ENCODE measurements at places on chromosomes 3 and 15.
A peak's percentile ranks its signal among the peaks of the same experiment; 100 is the strongest.

DNA sequence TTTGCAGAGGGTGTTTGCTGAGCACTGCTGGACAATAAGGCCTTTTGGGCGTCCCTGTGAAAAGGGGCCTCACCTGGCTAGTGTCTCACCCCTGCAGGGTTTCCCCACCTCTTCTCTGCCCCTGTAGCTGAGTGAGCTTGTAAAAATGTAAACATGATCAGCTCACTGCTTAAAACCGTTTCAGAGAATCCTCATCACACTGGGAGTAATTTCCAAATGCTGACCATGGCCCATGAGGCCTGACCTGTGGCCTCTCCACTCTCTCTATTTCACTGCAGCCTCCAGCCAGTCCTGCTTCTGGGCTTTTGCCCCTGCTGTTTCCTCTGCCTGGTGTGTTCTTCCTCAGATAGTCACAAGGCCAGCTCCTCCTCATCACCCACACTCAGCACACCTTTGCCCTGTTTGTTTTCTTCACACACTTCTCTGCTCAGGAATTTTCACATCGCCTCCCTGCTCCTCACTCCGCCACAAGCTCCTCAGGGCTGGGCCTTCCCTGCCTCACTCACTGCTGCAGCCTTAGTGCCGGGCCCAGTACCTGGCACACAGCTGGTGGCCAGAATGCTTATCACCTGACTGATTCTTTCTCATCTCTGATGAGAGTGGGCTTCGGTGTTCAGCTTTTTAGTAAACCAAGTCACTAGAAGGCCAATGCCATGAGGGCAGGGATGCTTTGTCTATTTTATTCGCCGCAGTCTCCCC is 79.3 kb upstream of the SEC13 start:
- DNase-seq = no peak

DNA sequence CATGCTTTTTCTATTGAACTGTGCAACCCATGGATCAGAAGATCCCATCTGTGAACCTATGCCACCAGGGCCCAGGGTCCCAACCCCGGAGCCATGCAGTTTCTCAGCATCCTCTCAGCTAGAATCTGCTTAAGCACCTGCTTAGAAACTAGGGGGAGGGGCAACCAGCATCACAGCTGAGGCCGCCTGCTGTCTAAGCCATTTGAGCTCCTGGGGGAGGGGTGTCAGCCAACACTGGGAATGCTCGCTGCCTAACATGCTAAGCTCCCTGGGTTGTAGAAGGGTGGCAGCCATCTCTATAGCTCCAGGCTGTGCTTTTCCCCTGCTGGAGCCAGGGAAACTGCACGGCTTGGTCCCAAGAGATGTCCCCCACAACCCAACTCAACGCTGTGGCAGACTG is 322.8 kb downstream of the EDEM1 start:
- no peak for DNase-seq

DNA sequence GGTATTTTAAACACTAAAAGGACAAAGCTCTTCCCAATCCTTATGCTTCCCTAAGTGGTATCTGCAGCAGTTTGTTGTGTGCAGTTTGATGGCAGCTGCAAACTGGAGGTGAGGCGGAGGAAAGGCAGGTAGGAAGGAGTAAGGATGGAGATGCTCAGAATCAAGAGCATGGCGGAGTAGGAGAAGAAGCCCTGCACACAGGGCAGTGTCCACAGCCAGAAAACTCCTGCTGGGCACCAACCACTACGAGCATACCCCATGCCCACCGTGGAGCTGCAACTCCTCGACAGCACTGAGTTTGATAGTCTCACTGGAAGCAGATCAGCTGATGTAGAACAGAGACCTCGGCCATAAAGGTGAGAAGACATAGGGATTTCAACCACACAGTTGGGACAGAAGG is 30.3 kb upstream of the ESYT3 start:
- no peak for DNase-seq

DNA sequence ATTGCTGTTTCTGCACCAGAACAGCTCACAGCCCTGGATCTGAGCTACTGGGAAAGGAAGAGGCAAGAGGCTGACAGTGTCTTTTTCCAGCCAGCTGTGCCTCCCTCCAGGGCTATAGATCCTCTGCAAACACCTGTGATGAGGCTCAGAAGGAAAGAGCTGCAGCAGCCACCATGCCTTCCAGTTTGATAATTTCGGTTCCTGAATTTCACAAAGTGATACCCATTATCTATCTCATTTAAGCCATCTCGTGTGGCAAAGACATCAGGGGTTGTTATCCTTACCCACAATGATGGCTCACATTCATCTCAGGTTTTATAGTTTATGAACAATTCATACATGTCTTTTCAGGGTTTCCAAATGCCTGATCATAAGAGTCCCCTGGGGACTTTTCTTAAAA is 1.8 kb upstream of the LARP6 start:
- DNase-seq = no peak

DNA sequence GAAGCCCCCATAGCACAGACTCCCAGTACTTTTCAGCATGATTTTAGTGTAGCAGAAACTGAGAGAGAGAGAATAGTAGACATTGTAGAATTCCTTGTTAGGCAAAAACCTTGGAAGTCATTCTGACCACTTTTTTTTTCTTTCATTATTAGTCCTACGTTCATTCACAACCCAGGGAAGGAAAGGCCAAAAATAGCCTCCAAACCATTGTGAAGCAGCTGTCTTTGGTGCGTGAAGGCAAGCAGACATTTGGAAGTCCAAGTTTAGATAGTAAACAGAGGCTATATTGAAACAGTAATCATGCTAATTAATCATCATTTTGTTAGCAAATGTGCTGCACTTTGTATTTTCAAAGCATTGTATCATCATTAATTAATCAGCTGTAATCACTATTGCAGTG is 34.5 kb downstream of the CCDC54 start:
- DNase-seq = no peak

DNA sequence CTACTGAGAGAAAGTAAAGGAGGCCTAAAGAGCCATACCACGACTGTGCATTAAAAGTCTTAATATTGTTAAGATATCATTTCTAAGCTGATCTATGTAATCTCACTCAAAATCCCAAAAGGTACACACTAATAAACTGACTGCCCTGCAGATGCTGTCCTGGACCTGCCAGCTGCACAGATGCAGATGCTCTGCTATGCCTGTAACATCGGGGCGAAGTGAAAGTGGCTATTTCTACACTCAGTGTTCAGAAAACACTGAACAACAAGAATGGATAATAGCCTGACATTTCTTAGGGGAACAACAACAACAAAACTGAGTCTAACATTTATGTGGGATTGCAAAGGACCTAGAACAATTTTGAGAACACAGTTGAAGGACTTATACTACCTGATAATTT is 31.9 kb downstream of the RAD18 start:
- no peak for DNase-seq

- no peak for DNase-seq
Measured at GRCh38 chr15:39252134-39252470, 328.8 kb upstream of the THBS1 start.

DNA sequence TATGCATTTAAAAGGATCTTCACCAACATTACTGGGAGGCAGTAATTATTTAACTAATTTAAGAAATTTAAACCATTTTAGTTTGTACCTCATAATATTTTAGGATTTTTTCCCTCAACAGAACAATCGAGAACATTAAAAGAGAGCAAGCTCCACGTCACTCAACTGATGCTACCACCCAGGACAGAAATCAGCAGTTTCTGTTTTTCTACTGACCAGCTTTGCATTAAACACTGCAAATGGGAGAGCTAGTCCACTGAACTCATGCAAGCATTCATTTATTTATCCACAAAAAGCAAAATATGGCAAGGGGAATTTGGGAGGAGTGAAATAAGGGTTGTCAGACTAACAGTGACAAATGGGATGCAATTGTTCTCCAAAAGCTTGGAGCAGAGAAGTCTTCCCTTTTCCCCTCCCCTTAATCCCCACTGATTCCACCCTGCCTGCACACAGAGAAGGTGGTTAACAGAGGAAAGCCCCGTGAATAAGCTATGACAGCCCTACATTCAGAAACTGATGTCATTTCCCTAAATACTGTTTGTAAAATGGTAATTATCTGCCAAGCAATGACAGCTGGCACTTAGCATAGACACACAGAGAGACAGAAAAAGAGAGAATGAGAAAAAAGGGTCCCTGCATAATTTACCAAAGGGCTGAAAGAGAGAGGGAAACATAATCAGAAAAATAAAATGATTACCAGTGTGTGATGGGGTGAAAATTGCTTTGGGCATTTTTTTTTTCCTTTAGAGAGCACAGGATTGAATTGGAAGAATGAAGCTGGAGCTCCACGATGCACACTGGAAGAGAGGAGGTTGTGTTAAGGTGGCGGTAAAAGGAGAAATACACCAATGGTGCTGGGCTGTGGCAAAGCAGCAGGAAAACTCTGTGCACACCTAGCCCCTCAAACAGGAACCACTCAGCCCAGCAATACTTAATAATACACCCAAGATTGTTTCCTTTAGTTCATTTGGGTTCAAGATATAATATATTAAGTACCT is 777.4 kb downstream of the TUSC7 start:
- no peak for DNase-seq

DNA sequence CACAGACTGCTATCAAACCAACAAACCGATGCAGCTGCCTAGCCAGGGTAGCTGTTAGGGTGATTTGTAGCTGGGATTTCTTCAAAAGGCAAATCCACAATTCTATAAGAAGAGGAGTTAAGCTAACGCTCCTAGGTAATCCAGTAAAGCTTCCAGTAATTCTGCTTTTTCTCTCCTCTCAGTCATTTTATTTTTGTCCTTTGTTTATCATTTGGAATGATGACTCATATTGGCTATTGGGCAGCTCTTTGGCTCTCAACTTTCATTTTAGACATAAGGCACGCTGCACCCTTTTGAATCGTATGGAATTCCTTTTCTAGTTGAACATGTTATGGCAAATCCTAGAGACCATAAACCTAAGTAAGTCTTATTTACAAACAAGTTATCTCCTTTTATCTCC is 53.2 kb upstream of the PPARG start:
- DNase-seq = peak; percentile 48

GRCh38 chr3:9276761-9277370 is 27.4 kb upstream of the SRGAP3 start:
- no peak for DNase-seq

GRCh38 chr3:194675081-194675640 is 3.2 kb upstream of the LSG1 start:
- no peak for DNase-seq

- DNase-seq = no peak
Measured at GRCh38 chr15:52808441-52808840, 18.3 kb upstream of the ONECUT1 start.

DNA sequence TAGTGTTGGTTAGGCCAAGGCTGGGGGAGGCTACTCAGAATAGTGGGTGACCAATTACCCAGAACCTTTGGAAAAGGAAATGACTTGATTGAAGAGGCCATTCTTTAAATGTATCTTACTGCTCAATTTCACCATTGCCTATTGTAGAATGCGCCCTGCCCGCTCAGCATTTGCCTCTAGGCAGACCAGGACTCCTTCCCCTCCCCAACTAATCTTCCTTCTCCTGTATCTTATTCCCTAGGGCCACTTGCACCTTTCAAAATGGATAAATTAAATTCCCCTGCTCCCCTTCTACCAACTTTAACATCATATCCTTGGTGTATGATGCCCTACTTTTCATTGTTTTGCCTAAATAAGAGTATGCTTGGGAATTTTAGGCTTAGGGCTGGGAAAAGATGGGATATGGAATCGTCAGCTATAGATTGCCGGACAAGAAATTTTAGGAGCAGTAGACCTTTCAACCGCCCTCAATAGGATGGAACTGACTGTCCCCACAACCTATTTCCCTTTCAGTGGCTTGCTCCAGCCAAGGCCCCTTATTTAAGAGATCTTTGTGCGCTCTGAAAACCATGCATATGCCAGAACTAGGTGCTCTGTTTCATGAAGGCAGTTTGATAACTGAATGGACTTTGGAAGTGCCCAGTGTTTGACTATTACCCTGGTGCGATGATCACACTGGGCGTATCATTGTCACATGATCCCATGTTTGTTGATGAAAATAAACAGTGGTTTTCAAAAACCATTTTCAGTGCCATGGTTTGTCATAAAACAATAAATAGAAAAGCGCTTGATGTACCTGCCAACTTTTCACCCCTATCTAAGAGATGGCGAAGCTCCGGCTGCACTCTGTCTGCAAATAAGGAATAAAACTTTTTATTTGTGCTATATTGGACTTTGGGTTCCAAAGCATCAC is 74.3 kb upstream of the TSEN2 start:
- peak; percentile 76 for DNase-seq

DNA sequence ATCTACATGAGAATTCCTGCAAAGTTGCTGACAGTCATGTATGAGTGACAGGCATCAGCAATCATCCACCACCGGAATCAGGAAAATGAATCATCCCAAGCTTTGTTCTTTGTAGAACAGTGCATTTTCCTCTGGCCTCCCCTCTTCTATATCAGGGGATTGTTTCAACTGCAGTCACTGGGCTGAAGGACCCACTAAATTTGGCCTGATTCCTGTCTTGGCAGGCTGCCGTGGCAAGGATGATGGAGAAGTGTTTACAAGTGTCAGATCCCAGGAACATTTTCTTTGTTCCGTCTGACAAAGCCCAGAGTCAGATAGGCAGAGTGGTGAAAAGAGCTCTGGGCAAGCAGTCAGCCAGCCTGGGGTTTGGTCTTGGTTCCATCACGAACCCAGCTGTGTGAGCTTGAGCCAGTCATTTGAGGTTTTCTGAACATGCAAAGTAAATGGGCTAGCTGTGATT is 175.1 kb upstream of the TSC22D2 start:
- no peak for DNase-seq

Measured in LoVo (cell line).